ENCODE measurements at places on chromosomes 1 and 21.

DNA sequence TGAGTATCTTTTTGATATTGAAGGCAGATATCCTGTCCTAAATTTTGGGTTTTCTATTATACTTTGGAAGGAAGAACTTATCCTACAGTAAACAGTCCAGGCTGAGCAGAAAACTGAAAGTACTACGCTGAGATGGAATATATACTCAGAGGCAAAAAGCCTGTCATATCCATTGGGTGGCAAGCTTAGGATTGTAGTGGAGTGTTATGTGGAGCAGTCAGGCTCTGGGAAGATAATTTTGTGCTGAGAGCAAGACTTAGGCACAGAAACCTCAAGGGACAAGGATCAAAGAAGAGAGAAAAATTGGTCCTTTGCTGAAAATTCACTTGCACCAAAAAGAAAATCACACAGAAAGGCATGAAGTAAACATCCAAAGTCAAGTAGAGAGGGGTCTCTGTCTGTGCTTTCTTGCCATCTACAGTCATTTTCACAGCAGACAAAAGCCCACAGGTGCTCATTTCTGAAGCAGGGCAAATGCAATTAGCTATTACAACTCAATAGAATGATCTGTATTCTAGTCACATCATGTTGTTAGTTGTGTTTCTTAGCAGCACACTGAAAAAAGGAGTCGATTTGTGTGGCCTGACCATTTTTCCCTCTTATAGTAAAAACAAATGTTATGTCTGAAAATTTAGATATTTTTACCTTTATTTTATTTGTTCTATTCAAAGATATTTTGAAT, 38.5 kb downstream of the CRB1 start:
- DNase-seq = peak; percentile 38

DNA sequence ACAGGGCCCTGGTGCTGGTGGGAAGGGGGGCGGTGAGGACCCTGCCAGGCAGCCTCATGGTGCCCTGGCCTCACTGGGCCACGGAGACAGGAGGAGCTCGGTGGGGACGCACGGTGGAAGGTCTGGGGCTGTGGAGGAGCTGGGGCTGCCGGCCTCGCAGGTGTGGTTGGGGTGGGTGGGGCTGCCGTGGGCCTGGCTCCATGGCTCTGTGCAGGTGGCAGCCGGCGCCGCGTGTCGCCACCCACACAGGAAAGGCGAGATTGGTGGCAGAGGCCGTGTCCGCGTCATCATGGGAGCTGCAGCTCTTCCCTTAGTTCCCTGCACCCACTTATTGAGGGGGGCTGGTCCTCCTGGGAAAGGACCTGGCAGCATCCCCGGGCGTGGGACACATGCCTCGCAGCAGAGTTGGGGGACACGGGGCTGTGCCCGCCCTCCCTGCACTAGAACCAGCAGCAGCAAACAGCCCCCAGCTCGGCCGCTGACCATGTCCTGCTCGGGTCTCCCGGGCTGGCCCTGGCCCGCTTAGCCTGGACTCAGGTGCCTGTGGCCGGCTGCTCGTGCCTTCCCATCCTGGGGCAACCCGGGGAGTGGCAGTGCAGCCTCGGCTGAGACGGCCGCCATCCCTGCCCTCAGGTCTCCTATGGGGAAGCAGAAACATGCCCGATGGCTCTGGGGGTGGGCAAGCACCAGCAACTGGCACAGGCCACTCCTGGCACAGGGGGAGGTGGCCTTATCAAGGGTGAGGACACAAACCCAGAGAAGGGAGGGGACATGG, 7.5 kb upstream of the TTC34 start:
- DNase-seq = no peak

GRCh38 chr1:157653494-157653873, 47.1 kb downstream of the FCRL3 start:
- no peak for DNase-seq

DNA sequence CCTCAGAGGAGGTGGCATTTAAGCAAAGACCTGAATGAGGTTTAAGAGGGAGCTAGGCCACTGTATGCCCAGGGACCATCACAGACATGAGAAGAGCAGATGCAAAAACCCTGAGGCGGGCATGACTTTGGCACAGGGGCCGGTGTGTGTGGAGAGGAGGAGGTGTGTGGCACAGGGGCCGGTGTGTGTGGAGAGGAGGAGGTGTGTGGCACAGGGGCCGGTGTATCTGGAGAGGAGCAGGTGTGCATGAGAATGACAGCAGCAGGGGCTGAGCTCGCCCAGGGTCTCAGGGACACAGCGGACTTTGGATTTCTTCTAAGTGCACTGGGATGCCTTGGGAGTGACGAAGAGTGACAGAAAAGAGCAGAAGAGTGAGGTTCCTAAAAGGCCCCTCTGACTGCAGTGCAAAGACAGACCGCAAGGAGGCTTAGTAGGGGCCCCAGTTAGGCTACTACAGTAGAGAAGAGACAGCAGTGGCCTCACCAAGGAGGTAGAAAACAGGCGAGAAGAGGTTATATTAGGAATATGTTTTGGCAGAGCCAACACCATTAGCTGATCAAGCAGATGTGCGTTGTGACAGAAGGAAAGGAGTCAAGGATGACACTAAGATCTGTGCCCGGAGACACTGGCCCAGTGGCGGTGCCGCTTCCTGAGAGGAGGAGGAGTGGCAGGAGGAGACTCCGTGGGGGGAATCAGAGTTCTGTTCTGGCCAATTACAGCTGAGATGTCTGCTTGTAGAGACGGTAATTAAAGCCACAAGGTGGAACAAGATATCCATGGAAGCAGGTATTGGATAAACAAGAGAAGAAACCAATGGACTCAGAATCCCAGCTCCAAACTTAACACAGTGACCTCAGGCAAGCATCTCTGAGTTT, 18.4 kb downstream of the ZBTB17 start:
- DNase-seq = no peak

DNA sequence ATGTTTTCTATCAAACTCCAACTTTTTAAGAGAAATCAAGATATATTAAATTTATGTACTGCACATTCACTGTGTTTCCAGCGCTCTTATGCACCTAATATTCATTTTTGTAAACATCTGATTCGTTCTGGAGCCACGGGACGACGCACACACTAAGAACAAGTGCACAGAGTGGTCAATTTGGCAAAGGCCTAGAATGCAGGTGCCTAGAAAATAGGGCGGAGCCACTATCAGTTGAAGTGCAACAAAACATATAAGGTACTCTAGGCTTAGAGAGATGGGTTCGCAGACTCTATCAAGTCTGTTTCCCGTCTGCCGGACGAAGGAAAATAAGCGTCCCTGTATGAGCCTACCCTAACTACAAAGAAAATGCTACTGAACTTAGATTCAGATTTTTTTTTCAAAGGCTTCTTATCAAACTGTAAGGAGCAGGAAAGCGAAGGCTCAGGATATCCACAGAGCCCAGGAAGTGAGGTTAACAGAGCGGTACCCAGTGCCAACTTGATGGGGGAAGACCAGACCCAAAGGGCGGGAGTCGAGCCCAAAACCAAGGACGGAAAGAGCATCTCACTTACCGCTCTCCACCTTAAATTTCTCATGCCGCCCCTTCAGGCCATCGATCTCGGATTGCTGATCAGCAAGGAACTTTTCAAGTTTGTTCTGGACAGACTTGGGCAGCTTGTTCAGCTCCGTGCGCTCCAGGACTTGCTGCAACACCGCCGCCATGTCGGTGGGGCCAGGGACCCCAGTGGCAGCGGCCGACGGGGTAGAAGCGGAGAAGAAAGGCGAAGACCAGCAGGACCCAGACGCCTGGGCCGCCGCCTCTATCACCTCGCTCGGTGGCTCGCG, 526 bp downstream of the TPR start:
- DNase-seq = no peak

- DNase-seq = no peak
Observed at GRCh38 chr1:150548632-150549495, at the start of gene ADAMTSL4. ADAMTSL4 (plus strand) TSS chr1:150549408; CDS start chr1:150552289, 2,881 bp downstream.

DNA sequence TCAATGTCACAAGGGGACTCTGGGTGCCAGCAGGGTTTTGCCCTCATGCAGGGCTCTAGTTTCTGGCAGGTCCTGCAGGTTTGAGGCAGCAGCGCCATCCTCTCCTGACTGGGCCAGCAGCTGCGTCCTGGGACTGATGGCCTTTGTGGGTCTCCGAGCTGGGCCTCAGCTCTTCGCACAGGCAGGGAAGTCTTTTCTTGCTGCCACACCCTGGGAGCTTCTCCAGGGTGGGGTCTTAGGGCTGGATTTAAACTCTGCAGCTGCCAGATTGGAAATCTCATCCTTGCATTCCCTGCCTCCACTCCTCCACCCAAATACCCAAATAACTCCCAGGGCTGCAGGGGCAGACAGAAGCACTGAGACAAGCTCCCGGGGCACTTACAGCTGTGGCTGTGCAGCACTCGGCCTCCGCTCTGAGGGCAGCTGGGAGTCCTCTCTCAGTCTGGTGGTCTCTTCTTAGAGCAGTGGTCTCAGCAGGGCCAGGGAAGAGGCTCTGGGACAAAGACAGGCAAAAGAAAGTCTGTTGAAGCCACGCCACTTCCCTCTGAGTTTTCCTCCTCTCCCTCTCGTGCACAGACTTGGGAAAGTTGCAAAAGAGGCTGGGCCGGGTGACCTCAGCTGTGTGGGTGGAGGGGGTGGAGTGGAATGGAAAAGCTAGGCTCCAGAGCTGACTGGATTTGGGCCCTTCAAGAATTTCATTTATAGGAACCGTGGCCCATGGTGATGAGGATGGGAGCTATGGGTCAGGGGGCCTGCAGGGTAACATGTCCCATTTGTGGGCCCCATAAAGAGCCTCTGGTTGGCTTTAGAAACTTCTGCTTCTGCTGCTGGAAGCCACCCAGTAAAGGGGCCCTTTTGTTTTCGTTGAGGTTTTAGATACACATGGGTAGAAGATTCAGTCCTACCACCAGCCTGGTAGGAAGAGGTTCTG, at the start of gene RAB7B:
TSS of gene RAB7B (minus strand) at position 525 of the 931 bp plus-strand sequence. CDS start 9,260 bp downstream, outside the sequence.
- no peak for DNase-seq

DNA sequence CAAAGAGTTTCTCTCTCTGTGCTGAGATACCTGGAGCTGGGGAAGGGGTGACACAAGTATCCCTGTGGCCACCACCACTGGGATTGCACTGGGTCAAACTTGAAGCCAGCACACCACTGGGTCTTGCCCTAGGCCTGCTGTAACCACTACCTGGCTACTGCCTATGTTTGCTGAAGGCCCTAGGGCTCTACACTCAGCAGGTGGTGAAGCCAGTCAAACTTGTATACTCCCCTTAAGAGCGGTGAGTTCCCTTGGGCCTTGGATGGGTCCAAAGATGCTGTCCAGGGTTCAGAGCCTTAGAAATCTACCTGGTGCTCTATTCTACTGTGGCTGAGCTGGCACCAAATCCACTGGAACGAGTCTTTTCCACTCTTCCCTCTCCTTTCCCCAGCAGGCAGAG, 47.0 kb upstream of the WDR26 start:
- no peak for DNase-seq

GRCh38 chr1:240134113-240134512, 42.4 kb downstream of the FMN2 start:
- no peak for DNase-seq

DNA sequence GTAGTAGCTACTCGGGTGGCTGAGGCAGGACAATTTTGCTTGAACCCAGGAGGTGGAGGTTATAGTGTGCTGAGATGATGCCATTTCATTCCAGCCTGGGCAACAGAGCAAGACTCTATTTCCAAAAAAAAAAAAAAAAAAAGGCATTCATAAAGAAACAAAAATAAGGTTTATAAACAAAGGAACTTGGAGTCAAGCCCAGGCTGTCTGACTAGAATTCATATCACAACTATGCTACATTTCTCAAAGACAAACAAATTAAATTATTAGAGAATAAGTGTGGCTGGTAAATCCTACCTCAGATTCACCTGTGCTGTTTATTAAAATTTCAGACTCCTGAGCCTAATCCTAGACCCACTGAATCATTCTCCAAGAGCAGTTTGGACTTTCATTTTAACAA, 4.2 kb downstream of the GCLM start:
- no peak for DNase-seq

GRCh38 chr1:210918893-210919292, 215.1 kb downstream of the KCNH1 start:
- DNase-seq = no peak

GRCh38 chr1:27413004-27413403, 20.6 kb downstream of the GPR3 start:
- DNase-seq = no peak

DNA sequence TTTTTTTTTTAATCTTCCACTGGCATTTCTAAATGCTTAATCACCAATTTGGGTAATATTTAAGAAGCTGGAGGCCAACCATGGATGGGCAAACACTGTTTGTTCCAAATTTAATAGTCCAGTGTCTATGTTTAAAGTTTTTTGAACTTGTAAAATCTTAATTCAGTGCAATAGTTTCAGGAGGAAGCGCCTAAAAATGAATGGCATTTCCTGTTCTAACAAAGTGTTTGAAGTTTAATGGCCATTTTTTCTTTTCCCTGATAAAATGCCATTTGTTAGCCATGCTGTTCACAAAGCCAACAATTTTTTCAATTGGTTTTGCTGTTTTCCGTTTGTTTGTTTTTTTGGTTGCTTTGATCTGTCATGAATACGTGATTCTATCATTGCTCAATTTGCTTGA, 552.1 kb downstream of the LMO4 start:
- no peak for DNase-seq

DNA sequence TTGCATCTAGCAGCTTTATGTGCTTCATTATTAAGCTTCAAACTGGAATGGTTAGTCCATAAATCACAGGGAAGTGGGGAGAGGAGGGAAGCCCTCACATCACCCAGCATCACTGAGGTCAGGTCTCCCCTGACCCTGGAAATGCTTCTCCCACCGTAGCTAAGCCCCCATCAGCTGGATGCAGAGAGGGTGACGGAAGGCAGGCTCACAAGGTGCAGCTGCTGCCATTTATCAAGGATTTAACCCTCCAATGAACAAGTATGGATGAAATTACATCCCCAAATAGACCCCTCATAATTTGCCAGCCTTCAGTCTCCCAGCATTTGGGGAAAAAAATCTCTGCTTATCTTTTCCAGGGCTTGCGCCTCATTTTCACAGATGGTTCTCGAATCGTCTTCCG, 60.8 kb downstream of the PGM1 start:
- no peak for DNase-seq

DNA sequence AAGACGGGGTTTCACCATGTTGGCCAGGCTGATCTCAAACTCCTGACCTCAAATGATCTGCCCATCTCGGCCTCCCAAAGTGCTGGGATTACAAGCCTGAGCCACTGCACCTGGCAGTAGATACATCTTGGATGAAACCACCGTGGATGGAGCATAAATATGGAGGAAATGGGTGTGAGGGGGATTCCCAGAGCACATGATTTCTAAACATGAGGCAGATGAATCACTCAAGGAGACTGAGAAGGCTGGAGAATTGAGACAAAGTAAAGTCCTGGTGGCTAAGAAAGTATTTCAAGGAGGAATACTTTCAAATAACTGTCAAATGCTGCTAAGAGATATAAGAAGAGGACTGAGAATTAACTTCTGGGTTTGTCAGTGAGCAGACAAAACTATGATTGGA, 5.4 kb upstream of the PGBD5 start:
- DNase-seq = no peak

DNA sequence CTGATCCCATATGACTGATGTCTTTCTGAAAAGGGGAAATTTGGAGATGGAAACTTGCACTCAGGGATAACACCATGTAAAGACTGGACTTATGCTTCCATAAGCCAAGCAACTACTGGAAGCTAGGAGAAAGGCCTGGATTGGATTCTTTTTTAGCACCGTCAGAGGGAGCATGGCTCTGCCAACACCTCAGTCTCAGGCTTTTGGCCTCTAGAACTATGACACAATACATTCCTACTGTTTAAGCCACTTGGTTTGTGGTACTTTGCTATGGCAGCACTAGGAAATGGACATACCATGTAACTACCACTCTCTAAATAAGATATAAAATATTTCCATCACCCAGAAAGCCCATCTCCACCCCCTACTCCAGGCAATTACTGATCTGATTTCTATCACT, 139.7 kb downstream of the CYYR1 start:
- DNase-seq = no peak
